ENCODE measurements at places on chromosomes 12 and 14.
A peak's percentile ranks its signal among the peaks of the same experiment; 100 is the strongest.

DNA sequence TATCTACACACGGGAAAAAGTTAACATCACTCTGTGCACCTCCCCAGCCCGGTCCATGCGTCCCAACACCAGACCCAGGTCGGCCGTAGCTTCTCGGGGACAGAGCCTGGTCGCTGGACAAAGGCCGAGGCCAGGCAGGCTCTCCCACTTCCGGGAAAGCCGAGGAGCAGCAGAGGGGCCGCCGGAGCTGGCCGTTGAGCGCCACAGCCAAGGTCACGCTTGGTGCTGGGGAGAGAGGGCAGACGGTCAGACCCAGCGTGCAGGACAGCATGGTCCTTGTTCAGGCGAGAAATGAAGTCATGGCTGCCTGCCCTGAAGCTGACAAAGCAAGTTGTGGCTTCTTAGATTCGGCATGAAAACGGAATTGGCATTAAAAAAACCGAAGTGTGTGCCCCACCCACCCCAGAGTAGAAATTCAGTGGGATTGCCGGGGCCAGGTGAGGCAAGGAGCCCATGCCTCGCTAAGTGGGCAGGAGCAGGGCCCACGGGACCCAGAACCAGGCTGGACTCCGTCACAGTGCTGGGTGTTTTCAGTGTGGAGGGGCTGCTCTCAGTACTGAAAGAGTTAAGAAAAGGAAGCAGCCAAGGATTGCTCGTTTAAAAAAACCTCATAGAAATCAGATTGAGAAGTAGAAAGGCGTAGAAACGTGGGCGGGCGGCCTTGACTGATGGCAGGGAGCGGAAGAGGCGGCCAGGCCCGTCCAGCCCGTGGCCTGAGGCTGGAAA is 4.3 kb downstream of the ARL6IP4 start:
- no peak for DNase-seq

DNA sequence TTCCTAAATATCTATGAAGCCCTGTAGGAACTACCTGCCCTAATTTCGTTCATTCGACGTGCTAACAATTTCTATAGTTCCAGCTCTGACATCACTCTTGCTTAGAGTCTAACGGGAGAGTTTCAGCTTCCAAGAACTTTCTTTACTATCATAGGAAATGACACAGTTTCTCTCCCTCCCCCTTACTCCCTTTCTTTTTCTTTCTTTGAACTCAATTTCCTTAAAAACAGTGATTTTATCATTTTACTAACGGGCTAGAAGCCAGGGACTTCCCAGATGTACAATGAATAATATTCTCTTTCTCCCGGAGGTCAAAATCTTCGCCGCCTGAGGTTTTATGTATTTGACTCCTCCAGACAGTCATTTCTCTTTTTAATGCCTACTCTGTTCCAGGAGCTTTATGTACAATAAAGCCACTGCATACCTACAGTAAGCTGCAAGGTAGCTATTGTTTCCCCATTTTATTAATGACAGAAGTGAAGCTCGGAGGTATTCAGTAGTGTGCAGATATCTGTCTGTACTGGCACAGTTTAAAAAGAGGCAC is 15.7 kb downstream of the SMCO2 start:
- DNase-seq: no peak

DNA sequence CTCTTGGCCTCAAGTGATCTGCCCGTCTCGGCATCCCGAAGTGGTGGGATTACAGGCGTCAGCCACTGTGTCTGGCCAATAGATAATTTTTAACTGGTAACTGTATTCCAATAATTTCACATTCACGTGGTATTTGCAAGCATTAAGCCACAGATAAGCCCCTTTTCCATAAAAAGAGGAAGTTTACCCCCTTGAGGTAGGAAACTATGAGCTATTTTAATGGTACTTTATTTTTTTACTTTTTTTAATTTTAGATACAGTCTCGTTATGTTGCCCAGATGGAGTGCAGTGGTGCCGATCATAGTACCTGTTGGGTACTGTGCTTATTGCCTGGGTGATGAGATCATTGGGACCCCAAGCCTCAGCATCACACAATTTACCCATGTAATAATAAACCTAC is 42.9 kb upstream of the AP4S1 start:
- no peak for DNase-seq

GRCh38 chr12:93847517-93848474 is 170.6 kb downstream of the CRADD start:
- no peak for DNase-seq

- DNase-seq: no peak
Measured at GRCh38 chr12:29299633-29300032, 81.3 kb downstream of the ERGIC2 start.

- DNase-seq: no peak
Measured at GRCh38 chr14:61406675-61407074, 85.3 kb downstream of the PRKCH start.

DNA sequence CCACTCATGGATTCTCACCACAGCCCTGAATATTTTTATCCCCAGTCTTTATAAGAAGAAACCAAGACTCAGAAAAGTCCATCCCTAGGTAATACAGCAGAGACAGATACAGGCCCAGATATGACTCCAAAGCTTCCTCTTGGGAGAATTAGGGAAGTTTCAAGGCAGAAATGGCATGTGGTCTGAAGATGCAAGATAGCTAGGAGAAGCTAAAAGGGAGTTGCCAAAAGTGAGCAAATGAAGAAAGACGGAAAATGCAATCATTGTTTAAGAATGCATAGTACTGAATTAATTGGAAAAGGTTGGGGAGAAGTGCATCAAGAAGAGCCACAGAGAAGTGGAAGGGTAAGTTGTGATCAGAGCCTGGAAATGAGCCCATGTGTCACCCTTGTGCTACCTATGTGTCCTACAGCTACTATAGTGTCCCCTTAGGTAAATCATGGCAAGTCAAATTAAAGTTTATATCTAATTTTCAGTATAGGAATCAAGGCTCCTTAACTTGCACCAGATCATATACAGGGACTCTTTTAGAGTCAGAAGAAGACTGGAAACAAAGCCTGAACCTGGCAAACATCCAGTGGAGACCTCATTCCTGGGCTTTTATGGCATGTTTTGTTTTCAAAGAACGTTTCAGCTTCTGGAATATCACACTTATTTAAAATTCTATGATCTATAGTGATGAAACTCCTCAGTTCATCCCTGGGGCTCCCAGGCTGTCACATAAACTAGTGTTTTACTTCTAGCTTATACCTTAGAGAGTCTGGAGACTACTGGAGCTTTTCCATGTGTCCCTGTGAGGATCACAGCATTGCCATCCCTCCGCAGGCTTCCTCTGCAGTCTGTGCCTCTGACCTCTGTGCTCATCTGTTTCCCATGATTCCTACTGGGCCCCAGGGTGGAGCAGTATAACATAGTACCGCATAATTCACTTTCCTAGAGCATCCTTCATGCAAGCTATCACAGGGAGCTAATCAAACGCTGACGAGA is 189.0 kb upstream of the CDKN3 start:
- no peak for DNase-seq

- peak; percentile 0 for DNase-seq
Measured at GRCh38 chr12:67826946-67827720, 162.1 kb upstream of the IFNG-AS1 start.

DNA sequence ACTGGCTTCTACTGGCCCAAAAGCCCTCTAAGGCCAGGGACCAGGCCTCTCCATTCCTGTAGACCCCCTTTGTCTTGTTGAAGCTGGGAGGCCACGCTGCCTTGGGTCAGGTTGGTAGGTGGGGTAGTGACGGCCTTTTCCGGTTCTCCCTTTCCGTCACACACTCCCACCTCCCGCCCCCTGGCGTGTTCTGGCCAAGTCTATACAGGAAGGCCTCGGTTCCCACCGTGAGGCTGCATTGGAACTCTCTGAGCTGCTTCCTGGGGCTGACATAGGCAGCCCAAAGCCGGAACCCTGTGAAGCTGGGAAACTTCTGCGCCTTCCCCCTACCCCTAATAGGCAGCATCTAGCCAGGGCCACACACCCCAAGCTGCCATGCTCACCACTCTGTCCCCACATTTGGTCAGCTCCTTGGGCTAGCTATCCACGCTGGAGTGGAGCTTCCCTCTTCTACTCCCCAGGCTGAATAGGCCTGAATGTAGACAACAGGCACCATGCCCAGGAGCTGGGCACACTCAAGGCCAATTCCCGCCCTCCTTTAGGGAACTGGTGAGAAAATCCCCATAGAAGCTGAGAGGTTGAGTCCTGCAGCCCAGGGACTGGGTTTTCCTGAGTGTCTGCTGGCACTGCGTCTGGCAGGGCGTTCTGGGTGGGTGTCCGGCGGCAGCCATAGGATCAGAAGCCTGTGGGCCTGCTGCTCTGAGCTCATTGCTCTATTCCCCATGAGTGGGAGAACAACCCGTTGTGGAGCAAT is 35.7 kb downstream of the RIN3 start:
- no peak for DNase-seq

DNA sequence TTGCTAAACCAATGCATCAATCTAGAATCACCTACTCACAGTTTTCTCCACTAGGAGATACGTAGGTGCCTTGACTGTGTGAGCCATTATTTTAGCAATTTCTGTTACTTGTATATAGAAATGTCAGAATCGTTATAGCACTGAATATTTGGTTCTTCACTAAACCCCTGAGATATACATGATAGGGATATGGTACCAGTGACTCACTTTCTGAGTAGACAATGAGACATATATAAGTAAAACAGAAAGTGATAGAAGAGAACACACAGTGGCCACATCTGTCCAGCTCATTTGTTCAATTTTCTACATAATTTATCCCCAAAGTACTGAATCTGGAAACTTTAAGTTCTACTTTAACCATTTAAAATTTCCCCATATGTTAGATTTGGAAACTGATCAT is 1505.5 kb upstream of the TMEM132C start:
- DNase-seq: no peak

DNA sequence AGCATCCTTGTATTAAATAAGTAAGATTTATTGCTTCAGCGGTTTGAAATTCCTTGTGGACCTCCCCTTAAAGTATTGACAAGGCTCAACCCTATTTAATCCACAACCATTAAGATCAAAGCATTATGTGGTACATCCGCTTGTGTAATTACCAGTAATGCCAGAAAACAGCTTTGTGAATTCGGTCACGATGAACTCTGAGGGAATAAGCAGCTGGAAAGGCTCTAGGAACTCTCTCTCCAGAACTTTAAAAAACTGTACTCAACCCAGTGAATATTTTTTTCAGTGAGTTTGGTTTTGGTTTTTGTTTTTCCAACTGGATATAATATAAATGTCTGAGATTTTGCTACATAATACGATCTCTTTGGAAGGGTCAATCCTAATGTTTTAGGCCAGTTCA is 49.3 kb upstream of the DIO2 start:
- DNase-seq: no peak

DNA sequence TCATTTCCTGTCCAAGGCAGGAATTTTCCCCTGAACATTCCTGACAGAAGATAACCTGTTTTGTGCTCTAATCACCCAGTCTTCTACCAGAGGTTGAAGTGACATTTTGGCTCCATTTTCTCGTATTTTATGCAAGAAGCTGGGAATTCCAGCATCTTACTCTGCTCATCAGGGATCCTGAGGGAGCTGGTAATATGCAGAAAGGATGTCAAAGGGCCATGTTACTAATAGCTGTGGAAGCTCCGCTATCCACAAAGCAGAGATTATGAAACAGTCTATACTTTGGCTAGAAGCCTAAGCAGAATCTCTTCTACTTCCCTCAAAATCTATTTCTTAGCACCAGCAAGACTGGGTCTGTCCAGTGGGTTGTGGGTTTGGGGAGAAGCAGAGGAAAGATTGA is 613.0 kb downstream of the DIO2 start:
- no peak for DNase-seq

DNA sequence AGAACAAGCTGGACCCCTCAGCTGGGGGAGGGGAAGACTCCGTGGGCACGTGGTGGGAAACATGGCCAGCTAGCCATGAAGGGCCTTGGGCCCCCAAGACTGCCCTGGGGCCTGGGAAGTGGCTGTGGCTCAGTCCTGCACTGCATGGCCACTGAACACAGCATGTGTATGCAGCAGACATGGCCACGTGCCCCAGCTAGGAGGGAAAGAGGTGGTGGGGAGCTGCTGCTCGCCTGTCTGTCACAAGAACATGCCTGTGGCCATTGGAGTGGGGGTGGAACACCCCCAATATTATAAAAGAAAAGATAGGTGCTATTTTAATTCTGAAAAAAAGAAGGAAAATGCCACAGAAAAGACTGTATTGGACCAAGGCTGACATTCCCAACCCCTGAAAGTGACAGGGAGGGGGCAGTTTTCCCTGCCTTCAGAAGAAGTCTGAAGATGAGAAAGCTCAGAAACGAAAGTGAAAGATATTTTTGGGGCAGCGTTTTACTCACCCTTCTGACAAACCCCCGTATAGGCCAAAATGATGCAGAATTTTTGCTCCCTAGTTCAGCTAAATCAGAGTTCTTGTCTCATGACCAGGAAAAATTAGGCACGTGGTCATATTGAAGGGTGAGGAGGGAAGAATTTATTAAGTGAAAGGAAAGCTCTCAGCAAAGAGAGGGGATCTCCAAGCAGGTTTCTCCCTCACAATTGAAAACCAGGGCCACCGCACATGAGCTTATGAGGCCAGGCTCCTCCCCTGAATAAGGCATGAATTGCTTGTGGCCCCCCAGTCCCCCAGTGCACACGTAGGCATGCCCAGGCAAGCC is 35.2 kb upstream of the PCNX1 start:
- no peak for DNase-seq

DNA sequence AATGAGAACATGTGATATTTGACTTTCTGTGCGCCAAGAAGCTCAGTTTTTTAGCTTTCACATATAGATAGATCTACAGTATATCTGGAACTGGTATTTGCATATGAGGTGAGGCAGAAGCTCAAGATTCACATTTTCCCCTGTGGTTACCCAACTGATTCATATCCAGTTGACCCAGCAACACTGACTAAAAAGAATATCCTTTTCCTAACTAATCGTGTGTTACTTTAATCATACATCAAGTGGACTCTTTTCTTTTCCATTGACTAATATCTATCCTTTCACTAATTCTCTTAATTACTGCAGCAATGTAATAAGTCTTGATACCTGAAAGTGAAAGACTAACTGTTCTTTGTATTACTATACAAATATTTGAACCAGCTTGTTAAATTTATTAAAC is 236.1 kb downstream of the AEBP2 start:
- DNase-seq: no peak

- no peak for DNase-seq
Measured at GRCh38 chr14:25120261-25120660, 70.3 kb upstream of the STXBP6 start.

DNA sequence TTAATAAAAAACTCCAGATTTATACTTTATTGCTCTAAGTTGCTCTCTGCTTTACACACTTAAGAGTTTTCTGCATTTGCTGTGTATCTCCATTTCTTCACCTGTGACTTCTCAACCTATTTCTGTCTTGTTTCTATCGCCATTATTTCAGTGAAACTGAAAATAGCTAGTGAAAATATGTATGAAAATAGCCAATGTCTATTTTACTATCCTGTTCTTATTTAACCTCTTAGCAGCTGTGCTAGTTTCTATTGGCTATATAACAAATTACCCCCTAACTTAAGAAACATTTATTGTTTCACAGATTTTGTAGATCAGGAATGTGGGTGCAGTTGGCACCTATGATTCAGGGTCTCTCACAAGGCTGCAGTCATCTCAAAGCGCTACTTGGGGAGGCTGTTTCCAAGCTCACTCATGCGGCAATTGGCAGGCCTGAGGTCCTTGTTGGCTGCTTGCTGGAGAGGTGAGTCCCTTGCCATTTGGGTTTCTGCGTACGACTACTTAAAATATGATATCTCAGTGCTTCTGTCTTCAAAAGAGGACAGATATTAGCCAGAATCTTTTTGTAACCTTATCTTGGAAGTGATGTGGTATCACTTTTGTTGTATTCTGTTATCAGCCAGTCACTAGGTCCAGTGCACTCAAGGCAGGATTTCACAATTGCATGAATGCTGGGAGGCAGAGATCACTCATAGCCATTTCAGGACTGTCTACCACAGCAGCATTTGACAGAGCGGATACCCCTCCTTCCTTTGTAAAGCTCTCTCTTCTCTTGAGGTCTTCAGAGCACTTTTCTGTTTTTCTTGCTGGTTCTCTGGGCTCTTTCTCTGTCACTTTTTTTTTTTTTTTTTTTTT is 7.2 kb downstream of the ERC1 start:
- no peak for DNase-seq

Measured in DMS 273 treated with DMSO at 0.1 percent for 48 hours (cell line).